ENCODE measurements at places on chromosomes 12 and 14. TPM values are rescaled to one million over a fixed set of nuclear protein-coding genes. Genes with fewer than 3 reads are reported as not detected.

DNA sequence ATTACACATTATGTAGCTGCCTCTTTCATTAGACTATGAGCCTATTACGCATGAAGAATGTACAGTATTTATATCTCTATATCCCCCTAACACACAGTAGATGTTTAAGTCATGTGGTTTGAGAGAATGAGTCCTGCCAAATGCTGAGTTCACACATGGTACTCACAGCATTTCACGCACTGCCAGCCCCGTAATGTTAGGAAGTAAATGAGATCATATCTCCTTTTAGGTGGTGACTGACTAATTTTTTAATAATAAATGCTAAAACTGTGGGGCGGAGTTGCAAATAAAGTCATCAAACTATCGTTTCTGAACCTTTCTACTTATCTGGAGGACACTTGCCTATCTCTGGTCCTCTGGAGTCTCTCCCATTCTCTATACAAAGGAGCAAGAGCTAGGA, 343.8 kb downstream of the ADAMTS20 start:
- no peak for DNase-seq

DNA sequence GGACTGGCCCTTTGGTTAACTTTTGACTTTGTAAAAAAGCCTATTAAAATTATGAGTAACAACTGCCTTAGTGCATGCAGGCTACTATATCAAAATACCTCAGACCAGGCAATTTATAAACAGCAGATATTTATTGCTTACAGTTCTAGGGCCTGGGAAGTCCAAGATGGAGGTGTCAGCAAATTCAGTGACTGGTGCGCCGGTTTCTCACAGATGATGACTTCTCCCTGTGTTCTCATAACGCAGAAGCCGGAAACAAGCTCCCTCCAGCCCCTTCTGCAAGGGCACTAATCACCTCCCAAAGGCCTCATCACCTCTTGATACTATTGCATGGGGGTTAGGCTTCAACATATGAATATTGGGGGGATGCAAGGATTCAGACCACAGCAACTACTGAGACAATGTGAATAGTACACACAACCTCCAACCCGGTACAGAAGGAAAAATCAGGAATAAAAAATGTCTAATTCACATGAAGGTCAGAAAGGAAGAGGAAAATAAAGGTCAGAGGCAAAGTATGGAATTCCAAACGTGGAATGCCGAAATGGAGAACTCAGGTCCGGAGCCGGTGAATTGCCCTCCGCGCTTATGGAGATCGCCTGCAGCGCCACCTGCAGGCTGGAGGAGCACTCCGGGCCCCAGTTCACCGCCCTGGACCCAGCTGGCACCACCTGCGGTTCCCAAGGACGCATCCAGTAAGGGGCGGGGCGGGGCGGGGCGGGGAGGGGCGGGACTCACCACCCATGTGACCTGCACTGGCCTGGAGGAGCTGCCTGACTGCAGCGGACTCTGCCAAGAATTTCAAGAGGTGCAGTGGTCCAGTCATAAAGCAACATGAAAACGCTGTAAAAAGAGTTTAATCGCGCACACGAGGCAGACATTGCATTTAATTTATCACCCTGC, 203.4 kb downstream of the KIF26A start:
- DNase-seq: no peak

PRKD1 gene
- total RNA-seq: 0.60 TPM

- no peak for DNase-seq
Observed at GRCh38 chr12:104048811-104049210, 1.2 kb downstream of the GLT8D2 start.

DNA sequence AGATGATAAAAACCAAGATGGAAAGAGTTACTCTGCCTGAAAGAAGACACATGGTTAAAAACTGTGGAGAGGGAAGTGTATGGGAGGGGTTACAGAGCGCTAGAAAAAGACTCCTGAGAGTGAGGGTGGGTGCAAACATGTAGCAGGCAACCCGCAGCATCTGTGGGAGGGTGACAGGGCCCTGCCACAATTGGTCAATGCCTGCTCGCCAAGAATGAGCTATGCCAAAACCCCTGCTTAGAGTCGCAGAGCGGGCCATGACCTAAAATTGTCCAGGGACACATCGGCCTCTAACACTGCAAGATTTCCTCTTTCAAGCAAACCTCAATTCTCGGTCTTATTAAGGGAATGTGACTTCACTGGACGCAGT, 700 bp downstream of the PRKAG1 start:
- no peak for DNase-seq

- no peak for DNase-seq
Observed at GRCh38 chr12:112304436-112304835, 77.8 kb downstream of the HECTD4 start.

DNA sequence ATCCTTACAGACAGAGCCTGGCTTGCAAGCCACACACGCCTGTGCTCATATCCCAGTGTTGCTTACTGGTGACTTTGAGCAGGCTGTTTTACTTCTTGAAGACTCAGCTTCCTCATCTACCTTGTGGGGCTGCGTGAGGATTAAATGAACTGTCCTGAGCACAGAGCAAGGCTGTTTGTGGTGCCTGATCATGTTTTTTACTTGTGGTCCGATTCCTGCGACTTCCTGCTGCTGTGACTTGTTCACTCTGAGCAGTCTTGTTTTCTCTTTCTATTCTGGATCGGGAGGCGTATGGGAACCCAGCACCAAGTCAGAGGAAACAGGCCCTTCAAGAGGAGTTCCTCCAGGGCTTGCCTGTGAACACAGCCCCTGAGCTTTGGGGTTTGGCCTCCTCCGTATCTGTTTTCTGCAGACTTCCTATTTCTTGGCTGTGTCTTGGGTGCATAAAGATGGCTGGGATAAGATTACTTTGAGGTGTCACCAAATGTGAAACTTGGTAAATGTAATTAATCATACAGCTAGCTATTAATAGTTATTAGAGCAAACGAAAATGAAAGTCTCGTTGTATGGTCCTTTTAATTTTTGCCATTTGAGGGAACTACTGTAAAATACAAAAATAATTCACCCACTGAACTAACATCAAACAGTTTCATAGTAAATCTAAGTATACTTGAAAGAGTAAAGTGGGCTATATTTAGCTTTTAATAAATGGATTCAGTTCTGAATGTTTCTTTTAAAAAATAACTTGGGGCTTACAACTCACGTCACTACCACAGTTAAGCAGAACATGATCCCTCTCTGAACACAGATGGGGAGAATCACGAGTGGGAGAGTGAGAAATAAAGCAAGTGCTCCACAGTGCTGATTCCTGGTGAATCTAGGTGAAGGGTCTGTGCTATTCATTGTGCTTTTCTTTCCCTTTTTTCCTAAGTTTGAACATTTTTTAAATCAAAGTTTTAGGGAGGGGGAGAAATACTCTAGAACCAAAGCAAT, 251.5 kb downstream of the FOXN3 start:
- DNase-seq: no peak
